T follicular helper cell (primary cell): ENCODE measurements at places on chromosomes 4 and X.

DNA sequence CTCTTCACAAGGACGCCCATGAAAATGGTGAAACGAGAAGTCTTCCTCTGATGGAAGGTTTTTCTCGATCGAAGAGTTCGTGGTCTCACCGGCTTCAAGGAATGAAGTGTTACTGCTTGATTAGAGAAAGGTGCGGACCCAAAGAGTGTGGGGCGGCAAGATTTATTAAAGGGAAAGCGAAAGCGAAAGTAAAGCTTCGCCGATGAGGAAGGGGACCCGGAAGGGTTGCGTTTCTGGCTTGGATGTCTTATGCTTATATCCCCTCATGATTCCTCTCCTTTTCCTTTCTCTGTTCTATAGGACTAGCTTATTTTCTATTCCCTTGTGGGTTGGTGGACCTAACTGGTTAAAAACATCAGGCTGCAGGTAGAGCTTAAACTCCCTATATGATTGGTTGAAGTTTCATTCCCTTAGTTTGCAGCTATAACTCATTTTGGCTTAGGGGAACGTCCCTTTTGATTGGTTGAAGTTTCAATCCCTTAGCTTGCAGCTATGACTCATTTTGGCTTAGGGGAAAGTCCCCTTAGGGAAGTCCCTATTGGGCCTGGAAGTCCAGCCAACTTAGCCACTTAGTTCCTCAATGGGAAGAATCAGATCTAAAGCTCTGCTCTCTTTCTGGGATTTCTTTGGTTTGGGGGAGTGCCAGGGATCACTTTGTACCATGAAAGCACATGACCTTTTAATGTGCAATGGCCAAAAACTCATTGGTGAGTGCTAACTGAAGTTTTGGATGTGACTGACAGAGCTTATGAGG lies 1025.0 kb upstream of the PCDH10 start:
- DNase-seq = no peak

DNA sequence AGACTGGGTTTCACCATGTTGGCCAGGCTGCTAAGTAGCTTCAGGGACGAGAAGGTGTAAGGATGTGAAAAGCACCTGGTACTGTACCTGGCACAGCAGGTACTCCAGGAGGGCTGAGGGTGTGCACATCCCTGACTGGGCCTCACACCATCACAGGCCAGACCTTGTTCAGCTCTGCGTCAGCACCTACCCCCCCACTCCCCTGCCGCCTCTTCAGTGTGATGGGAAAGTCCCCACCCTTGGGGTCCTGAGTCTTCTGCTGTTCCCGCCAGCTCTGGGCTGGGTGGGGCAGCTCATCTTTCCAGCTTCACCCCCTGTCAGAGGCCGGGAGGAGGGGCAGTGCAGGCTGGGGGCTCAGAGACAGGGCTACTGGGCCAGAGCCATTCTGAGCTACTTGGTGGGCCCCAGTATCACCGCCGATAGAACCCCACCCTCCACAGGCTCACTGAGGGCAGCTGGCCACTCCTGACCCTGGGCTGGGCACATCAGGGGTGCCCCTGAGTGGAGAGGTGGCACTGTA lies 6.7 kb upstream of the SH3BP2 start:
- peak; percentile 68 for DNase-seq

GRCh38 chr4:186719925-186720694 lies 3.5 kb downstream of the FAT1 start:
- no peak for DNase-seq

GRCh38 chr4:90145319-90145718 lies 18.1 kb downstream of the CCSER1 start:
- no peak for DNase-seq

DNA sequence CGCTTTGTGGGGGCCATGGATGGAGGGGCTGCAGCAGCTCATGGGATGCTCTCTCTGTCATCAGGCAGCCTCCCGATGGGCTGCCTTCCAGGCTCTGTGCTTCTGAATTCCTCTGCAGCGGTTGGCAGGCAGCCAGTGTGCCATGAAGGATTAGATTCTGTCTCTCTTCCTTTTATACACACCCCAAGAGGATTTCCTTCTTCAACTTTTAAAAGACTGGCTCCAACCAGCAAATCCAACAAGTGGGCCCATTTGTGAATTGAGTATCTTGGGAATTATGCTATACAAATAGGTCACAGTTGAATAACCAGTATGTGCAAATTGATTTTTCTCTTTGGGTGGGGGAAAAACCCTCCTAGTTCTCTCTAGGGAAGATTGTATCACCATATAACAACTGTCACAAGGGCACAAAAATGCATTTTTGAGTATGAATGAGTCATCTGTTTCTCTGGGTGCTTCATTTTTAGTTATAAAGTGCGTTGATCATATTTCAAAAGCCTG lies 96.8 kb upstream of the FAT1 start:
- DNase-seq = no peak

- DNase-seq = no peak
These were observed 372.8 kb downstream of the IL1RAPL1 start for GRCh38 chrX:28960063-28960462.
